ENCODE measurements at places on chromosomes 16 and 17.

DNA sequence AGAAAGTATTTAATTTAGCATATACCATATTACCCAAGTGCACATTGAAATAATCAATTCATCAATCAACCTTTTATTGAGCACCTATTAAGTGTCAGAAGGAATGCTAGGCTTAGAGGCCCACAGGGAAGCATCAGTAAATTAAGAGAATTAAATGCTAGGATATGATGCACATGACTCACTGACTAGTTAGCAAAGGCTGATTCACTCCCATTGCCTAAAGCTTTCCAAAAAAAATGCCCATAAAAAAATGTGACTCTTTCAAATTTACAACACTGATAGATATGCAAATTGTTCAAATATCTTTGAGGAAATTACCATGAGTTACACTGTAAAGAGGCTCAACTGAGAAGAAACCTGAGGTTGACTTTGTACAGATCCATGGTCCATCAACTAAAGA lies 883.3 kb downstream of the CDH11 start:
- DNase-seq: no peak

- DNase-seq: no peak
Observed at GRCh38 chr17:72365857-72366414, 245.1 kb downstream of the SOX9 start.

DNA sequence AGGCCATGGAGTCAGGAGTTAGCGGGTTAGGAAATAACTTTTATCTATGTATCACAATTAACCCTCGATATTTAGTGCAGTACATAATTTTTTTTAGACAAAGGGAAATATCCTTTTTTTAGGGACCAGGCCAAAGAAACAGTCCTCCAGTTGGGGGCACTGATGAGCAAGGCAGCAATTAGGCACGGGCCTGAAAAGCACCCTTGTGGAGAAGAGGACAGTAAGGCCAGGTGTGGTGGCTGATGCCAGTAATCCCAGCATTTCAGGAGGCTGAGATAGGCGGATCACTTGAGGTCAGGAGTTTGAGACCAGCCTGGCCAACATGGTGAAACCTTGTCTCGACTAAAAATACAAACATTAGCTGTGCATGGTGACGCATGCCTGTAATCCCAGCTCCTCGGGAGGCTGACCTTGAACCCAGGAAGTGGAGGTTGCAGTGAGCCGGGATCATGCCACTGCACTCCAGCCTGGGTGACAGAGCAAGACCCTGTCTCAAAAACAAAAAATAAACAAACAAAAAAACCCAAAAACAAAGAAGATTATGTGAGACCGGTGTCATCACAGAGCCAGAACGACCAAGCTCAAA lies 158.3 kb upstream of the NOL11 start:
- DNase-seq: no peak

DNA sequence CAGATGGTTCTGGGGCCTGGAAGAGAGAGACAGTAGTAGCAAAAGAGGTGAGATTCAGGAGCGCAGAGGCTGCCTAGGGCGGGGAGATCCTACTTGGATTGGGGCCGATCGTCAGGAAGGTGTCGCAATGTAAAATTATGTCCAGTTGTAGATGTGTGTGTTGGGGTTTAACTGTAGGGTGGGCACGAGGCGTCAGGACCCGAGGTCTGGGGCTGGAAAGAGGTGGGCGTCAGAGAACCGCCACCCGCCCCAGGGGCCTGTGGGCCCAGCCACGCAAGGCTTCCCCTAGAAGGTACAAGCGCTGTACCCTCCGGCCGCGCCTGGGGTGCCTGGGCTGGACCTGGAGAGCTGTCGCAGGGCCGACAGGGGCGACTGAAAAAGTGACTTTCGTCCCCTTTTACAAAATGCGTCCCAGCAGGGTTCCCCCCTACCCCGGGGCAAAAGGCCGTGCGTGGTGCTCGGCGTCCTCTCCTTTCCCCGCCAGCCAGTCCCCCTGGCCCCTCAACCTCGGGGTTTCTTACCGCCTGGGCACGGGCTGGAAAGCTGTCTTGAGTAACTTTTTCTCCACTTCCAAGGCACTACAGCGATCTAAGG lies 2.8 kb downstream of the IRX3 start:
- DNase-seq: no peak

DNA sequence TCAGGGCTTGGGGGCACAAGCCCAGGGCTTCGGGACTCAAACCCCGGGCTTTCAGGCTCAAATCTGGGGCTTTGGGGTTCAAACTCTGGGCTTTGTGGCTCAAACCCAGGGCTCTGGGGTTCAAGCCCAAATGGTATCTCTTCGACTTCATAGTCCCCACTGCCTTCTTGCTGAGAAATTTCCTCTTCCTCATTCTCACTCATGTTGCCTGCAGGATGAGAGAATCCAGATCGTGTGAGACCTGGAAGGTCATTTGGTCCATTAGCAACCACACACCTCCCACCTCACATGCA lies 576 bp downstream of the ZNF768 start:
- DNase-seq: no peak

- DNase-seq: no peak
Observed at GRCh38 chr17:9181640-9182039, 160.3 kb downstream of the NTN1 start.

- DNase-seq: no peak
Observed at GRCh38 chr16:76303637-76304314, 26.6 kb downstream of the CNTNAP4 start.

DNA sequence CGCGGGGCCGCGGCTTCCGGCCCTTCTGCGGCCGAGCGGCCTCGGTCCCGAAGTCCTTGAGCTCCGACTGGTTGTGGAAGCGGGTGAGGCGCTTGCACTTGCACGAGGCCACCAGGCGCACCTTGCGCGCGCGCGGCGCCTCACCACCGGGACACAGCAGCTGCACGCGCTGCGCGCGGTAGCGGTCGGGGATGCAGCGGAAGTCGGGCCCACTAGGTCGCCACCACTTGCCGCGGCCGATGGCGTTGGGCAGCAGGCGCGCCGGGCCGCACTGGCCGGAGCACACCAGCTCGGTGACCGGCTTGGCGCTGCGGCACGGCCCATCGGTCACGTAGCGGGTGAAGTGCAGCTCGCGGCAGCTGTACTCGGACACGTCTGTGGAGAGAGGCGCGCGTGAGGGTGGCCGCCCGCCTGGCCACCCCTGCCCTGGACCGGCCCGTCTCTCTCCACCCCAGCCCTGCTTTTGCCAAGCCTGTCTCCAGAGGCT lies 3.2 kb downstream of the SOST start:
- peak; percentile 81 for DNase-seq

DNA sequence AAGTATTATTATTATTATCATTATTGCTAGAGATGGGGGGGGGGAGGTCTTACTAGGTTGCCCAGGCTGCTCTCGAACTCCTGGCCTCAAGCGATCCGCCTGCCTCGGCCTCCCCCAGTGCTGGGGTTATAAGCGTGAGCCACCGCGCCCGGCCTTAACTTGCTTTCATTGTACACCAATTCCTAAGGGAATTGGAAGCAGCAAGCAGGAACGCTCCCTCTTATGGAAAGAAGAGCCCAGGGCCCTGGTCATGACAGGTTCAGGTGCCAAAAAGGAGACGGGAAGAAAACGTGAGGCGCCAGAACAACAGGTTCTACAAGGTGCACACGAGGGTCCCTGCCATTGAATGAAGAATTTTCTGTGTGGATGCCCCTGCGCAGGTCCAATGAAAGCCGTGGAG lies 540 bp upstream of the RPL38 start:
- no peak for DNase-seq

DNA sequence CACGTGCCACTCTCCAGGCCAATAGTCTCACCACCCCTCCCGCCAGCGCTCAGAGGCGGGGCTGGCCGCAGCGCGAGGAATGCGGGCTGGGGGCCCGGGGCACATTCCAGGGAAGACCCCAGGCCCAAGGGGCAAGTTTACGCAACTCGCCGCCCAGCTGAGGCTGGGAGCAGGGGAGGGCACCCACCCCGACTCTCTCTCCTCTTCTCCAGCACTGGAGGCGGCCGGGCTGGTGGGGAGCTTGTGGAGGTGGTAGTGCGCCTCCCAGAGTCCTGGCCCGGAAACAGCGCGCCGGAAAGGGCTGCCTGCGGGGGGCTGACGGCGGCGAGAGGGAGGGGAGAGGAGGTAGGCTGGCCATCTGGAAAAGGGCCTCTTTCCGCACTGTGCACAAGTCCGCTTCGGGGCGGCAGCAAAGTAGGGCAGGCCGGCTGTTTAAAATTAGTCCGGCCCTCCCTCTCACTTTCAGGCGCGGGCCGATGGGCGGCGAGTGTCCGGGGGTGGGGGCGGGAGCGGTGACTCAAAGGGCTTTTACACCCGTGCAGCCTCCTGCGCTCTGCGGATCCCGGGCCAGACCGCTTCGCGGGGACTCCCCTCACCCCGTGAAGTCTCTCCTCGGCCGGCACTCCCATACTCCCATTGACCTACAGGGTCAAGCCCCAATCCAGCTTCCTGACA lies 1.1 kb downstream of the FHOD1 start:
- DNase-seq: peak; percentile 93

- DNase-seq: no peak
Observed at GRCh38 chr16:68642047-68642435, 3.1 kb upstream of the CDH3 start.

DNA sequence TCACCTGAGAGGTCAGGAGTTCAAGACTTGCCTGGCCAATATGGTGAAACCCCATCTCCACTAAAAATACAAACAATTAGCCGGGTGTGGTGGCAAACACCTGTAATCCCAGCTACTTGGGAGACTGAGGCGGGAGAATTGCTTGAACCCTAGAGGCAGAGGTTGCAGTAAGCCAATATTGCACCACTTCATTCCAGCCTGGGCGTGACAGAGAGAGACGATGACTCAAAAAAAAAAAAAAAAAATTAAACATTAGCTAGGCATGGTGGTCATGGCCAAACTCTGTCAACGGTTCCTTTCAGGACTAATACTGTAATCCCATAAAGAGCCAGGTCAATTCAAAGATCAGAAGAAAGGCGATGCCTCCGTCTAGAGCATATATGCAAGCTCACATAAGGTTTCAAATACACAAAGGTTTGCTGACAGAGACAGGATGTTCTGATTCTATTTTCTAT lies 2.4 kb downstream of the RNF157 start:
- no peak for DNase-seq

DNA sequence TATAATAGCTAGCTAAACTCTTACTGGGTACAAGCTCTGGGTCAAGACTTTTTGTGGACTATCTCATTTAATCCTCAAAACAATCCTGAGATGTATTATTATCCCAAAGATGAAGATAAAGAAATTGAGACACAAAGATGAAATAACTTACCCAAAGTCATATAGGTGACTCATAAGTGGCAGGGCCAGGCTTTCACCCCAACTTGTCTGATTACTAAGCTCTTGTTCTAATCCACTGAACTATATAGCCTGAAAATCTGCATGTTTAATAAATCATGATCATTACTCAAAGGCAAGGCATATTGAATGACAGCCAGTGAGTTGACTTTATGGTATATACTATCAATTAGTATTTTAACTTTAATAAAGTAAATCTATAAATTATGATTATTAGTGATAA lies 77.4 kb downstream of the SKAP1 start:
- DNase-seq: no peak

DNA sequence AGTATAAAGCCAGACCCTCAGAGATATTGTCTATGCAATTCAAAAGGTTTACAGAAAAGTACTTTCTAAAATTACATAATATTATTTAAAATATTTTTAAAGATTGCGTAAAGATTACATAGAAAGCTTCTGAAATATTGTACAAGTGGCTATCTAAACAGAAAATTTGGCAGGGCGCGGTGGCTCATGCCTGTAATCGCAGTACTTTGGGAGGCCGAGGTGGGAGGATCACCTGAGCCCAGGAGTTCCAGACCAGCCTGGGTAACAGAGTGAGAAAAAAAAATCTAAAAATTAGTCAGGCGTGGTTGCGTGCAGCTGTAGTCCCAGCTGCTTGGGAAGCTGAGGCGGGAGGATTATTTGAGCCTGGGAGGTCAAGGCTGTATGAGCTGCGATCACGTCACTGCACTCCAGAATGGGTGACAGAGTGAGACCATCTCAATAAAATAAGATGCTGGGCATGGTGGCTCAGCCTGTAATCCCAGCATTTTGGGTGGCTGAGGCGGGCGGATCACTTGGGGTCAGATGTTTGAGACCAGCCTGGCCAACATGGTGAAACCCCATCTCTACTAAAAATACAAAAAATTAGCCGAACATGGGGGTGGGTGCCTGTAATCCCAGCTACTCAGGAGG lies 18.1 kb downstream of the UBN1 start:
- DNase-seq: no peak

DNA sequence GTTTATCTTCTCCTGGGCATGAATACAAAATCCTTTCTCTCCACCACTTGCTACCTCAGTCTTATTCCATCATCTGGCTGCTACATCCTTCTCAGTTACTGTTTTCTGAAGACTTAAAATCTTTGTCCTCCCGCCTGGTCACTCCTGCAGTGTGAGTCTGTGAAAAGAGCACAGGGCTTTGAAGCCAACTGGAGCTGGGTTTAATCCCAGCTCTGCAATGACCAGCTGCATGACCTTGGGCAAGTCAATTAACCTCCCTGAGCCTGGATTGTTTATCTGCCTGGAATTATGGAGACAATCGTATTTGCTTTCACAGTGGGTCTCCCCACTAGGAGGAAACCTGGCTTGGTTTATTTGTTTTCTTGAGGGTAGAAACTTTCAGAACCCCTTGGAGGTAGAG lies 183.2 kb downstream of the GSG1L start:
- no peak for DNase-seq

DNA sequence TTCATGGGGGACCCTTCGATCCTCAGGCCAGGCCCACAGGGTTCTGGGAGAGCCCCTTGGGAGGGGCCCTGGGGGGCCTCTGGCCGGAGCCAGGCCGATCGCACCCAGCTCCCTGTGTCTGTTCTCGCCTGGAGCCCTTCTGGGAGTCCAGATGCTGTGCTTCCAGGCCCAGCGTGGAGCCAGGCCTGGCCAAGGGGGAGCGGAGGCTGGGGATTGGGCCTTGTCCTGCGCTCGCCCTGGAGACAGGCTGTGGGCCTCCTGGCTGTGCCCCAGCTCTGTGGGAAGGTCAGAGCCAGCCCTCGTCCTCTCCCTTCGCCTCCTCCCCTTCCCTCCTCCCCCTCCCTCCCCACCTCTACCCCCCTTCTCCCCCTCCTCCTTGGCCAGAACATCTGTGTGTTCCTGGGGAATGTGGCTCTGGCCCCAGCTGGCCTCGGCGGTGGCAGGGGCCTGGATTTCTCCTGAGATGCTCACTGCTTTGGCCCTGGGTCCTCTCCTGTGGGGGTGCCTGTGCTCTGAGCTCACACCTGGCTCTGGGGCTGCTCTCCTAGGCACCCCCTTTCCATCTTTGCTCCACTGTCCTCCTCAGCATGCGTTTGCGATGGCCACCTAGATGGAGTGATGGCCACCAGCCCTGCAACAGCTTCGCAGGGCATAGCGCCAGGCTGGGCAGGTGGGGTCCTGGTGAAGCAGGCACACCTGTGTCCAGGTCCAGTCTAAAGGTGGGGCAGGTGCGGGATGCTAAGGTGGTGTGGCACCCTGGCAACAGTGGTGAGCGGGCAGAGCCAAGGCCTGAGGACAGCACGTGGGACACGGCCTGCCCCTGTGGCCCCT lies 90.6 kb upstream of the CIBAR2 start:
- peak; percentile 94 for DNase-seq

- DNase-seq: no peak
Observed at GRCh38 chr17:40309031-40309948, at the start of gene RARA. Gene RARA, plus strand, starts transcription at chr17:40309180. Its CDS starts 22,039 bp downstream, at chr17:40331219.

GRCh38 chr16:50694206-50694605 lies 800 bp downstream of the NOD2 start:
- no peak for DNase-seq

GRCh38 chr16:10943064-10943353 lies 741 bp upstream of the DEXI start:
- no peak for DNase-seq

- no peak for DNase-seq
Observed at GRCh38 chr17:5819921-5820685, 235.8 kb upstream of the NLRP1 start.

- DNase-seq: no peak
Observed at GRCh38 chr16:9836118-9836736, 346.0 kb downstream of the GRIN2A start.

All from posterior vena cava (tissue), 2 donors.